ENCODE measurements at places on chromosomes 7 and 10.
A peak's percentile ranks its signal among the peaks of the same experiment; 100 is the strongest.

DNA sequence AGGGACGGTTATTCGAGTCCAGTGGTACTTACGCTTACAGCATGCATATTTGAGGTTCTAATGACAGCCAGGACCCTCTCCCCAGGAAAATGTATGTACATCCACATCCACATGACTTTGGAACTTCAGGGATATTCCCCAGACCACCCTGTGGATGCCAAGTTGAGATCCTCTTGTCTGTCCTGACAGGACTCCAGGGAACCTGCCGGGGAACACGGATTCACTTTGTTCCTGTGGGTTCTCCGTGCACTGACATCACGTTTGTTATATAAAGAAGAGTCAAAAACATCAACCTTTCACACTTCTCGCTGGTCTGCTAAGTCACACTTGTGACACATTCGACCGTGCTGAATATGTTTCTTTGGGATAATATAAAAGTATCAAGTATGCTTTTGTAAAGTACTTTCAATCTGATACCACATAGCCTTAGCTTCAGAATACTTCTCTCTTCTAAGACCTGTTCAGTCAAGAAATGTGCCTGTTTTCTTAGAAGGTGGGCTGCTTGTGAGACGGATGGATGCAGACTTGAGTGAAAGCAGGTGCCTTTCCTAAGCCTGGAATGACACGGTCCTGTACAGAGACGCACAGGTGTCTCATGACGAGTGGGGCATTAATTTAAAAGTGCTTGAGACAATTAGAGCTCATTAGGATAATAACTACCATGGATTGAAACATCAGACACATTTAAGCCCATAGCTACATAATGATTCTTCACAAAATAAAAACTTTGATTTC lies 38.7 kb downstream of the CALML5 start:
- no peak for DNase-seq

- DNase-seq = no peak
These were observed 225.3 kb upstream of the INHBA start for GRCh38 chr7:41928166-41928565.

GRCh38 chr7:155227004-155227787 lies 70.5 kb upstream of the INSIG1 start:
- no peak for DNase-seq

DNA sequence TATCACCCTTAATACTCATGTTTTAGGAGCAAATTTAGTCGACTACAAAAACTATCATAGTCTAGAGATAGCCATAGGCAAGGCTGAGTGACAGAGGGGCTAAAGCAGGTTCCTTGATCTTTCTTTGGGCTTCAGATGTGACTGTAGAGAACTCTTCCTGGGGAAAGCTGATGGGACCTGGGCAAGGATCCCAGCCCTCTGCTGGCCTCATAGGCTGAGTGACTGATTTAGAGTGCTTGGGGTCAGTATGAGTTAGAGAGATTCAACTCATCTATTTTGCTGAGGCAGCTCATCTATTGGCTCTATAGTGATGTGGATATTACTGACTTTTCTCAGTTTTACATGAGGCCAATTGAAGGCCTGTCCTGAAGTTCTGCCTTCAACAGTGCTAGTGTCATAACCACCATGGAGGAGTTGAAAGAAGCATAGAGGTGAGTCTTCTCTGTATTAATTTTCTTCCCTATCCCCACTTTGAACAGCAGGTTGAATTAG lies 81.6 kb downstream of the SAMD9 start:
- DNase-seq = no peak

DNA sequence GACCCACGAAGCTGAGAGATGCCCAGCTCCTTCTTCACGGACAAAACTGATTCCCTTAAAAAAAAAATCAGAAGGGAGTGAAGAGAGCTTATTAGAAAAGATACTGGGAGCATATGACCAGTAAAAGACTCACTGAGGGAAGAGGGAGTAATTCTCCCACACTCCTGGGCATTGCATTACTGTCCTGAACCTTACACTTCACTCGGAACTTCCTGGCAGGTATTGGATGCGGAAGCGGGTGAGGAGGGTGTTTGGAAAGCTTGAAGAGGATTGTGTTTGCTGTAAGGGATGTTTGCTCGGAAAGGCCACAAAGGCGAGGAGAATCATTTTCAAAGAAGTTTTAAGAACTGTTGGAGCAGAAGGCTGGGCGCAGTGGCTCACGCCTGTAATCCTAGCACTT lies 375 bp downstream of the HKDC1 start:
- DNase-seq = no peak

- DNase-seq = no peak
These were observed 6.1 kb upstream of the COA1 start for GRCh38 chr7:43735403-43735801.

DNA sequence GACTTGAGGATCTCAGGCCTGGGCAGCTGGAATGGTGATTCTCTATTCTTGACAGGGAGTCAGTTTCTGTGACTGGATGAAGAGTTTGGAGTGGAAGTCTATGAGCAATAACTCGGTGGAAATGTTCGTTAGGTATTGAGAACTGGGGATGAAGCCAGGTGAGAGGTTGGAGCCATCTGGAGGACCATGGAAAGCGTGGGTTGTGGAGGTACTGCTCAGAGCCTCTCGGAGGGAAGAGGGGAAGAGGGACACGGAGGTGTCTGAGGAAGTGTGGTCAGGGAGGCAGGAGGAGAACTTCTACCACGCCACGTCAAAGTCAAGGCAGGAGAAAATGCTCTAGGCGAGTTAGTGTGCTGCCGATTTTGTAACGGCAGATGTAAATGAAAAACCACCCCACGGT lies 430.7 kb downstream of the DPP6 start:
- DNase-seq = no peak

DNA sequence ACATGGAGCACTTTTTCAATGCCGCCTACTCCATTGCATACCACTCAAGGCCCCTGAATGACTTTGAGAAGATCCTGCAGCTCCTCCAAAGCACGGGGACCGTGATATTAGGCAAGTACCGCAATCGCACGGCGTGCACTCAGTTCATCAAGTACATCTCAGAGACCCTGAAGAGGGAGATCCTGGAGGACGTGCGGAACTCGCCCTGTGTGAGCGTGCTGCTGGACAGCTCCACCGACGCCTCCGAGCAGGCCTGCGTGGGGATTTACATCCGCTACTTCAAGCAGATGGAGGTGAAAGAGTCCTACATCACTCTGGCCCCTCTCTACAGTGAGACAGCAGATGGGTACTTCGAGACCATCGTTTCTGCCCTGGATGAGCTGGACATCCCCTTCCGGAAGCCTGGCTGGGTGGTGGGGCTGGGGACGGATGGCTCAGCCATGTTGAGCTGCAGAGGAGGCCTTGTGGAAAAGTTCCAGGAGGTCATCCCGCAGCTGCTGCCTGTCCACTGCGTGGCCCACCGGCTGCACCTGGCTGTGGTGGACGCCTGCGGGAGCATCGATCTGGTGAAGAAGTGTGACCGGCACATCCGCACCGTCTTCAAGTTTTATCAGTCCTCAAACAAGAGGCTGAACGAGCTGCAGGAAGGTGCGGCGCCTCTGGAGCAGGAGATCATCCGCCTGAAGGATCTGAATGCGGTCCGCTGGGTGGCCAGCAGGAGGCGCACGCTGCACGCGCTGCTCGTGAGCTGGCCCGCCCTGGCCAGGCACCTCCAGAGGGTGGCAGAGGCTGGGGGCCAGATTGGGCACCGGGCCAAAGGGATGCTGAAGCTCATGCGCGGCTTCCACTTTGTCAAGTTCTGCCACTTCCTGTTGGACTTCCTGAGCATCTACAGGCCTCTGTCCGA lies 12.7 kb upstream of the ATP6V0E2 start:
- no peak for DNase-seq

DNA sequence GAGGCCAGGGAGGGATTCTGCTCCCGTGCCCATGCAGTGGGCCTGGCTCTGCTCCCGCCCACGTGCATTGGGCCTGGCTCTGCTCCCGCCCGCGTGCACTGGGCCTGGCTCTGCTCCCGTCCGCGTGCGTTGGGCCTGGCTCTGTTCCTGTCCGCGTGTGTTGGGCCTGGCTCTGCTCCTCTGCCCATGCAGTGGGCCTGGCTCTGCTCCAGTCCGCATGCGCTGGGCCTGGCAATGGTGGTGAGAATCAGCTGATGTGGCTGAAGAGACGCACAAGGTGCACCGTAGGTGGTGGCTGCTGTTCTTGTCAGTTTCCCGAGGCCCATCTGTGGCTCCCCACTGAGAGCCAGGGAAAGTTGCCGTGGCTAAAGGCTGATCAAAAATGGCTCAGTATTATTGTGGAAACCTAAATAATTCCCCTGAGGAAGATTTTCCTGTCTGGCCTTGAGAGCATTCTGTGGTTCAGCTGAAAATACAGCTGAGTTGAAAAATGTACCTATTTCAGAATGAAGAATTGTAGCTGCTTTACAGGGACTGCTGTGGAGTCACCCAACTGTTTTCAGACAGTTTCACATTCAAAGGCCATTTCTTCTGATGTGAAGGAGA lies 572.4 kb downstream of the GLRX3 start:
- DNase-seq = no peak

DNA sequence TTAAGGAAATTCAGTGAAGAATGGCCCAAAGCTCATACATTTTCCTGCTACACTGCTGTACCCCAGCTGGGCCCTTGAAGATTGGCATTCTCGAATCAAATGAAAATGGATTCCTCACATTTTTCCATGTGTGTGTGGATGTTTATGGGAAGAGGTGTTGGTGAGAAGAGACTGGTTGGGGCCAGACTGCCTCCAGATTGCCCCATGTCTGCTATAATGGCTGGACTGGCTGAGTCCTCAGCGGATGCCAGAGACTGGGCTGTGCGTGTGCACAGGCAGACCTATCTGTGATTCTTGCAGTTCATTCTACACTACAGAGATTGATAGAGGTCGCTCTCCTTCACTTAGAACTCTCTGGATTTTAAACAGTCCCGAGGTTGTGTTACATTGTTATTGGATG lies 183.6 kb upstream of the GDF10 start:
- DNase-seq = no peak

DNA sequence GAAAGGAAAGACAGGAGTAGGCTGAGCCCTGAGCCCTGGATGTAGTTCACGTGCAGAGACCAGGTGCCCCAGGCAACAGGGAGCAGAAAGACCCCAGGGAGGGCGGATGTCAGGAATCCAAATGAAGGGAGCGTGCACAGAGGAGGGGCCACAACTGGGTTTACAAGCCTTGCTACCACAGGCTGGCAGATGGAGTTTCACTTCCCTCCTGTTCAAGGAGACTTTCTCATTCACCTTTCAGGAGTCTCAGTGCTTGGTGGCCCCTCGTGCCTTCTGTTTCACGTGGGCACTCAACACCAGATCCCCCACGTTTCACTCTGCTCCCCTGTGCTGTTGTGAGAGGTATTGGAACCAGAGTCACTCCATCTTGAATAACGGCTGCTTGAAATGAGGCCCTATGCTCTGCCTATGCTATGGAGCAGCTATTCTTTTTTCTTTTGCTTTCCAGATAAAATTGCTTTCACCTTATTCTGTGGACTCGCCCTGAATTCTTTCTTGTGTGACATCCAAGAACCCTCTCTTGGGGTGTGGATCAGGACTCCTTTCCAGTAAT lies 601.4 kb upstream of the IGFBP3 start:
- DNase-seq = no peak

- DNase-seq = no peak
These were observed 116.7 kb downstream of the SMURF1 start for GRCh38 chr7:99027241-99027640.

DNA sequence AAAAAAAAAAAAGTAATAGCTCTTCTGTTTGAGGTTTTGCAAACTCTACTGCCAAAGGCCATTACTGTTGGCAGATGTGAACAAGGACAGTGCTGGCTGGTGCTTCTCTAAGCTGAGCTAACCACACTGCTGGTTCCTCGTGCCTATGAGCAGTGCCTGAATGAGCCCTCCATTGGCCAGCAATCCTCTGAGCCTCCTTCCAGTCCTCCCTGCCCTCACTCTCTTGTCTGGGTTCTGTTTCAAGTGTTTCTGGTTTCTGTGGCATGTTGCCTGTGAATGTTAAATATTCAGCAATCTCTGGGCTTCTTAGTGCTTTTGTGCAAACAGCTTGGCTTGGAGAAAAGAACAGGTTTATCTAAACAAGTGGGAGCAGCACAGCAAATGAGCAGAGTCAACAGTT lies 161.3 kb upstream of the AUTS2 start:
- DNase-seq = no peak

DNA sequence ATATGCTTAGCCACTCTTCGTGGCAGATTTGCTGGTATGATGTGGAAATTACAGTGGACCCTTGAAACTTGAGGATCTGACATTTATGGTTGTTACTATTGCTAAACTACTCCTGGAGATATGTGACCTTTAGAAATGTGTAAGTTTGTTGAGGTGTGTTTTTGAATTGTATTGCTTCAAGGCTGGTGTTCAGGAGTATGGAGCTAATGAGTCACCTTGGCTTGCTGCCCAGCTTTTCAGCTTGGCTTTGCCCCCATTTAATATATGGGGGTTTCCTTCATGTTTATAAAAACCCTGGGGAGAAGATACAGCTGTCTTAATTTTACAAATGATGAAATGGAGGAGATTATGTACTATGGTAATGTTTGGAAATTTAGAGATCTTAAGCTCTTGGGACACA lies 11.6 kb downstream of the HBP1 start:
- peak; percentile 74 for DNase-seq

DNA sequence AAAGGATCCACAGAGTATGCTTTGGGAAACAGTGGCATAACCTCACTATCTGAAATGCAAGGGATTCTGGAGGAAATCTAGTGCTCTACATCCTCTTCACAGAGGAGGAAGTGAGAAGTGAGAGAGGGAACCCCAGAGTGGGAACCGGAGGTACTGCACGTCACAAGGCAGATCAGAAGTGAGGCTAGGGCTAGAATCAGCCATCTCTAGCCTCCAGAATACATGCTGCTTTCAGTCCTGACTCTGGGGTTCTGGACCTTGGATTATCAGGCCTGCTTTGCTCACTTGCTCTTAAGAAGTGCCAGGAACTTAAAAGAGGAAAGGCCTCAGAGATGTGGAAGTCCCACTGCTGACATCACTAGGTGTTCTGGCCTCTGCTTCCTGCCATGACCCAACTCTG lies 25.7 kb downstream of the ZNF503 start:
- DNase-seq = no peak

- DNase-seq = no peak
These were observed 4.8 kb upstream of the OR6V1 start for GRCh38 chr7:143047326-143047725.

- no peak for DNase-seq
These were observed 238.5 kb downstream of the ADARB2 start for GRCh38 chr10:1498746-1499358.

Data from stimulated activated CD4-positive, alpha-beta T cell treated with anti-CD3 and anti-CD28 coated beads, Interleukin-4, amount 100 ng/mL, for 1 hour (primary cell).